ENCODE measurements at places on chromosomes 7 and 10.

- DNase-seq = no peak
Observed at GRCh38 chr10:58291538-58292174, 22.7 kb downstream of the CISD1 start.

- DNase-seq = no peak
Observed at GRCh38 chr7:92645114-92646061, 55.2 kb upstream of the FAM133B start.

DNA sequence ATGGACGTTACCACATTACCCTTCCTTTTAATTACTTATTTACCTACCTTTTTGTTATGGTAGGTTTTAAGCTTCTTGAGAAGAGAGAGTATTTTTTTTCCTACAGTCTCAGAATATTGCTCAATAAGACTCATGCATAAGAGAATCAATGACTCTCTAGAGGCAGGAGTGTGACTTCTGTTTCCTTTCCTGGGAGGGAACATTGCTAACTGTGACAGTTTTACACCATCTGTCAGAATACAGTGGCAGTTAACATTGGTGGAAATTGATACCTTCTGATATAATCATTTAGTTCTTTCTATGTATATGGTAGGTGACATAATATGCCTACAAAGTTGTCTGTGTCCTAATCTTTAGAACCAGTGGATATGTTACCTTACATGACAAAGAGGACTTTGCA, 348.7 kb upstream of the POT1 start:
- DNase-seq = no peak

- DNase-seq = no peak
Observed at GRCh38 chr7:26454180-26454579, 162.5 kb downstream of the SNX10 start.

- DNase-seq = no peak
Observed at GRCh38 chr10:45653454-45653853, 19.1 kb downstream of the ZFAND4 start.

GRCh38 chr7:138926241-138926612, 55.0 kb downstream of the KIAA1549 start:
- DNase-seq = no peak

DNA sequence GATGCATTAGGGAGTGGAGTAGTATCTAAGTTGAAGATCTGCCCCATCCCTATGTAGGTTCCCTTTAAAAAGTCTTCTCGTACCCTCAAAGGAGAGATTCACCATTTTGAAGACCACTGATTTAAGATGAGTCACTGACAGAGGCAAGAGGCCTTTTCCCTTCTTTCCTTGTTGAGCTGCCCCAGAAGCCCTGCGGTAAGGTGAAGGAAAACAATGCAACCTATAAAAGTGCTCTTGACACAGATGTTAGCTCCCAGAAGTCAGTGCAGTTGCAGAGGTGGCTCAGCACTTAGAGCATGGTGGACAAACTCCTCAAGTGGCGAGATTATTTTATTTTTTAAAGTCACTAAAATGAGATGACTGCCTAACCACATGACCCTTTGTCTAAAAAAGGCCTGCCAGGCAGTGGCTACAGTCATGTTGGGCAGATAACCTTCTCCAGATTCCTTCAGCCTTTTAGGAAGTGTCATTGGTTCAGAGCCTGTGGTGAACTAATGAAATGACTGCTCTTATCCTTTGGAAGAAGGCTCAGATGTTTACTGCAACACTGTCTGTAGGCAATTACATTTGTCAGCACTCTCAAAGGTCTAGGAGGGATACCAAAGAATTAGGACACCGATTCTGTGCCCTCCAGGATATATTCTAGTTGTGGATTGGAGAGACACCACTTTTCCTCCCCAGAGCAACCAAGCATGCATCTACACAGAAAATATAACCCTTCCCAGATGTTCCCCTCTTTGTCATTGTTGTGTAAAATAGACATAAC, 88.7 kb downstream of the ARID5B start:
- DNase-seq = no peak

DNA sequence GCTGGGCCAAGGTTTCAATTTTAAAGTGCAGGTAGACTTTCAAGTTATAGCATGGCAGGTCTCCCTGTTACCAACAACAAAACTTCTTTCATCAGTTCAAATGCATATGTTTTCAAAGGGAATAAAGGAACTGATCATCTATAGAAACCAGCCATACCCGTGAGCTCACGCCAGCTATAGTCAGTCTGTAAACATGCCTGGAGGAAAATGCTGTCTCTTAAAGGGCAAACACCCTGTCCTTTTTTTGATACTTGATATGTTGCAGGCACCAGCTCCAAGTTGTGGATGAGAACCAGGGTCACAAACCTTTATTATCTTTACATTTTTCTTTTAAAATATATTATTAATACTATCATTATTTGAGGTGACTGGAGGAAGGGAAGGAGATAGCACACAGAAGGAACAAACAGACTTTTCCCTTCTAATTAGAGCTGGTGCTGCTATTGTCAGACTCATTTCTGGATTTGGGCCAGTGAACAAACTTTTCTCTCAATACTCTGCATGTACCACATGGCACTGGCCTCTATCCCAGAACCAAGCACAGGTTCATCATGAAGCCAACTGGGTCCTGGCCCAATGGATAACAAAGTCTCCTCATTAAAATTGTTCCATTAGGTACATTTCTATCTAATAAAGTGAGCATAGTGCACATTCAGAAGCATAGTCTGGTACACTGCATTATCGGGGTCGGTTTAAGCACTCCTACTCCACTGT, 1102.4 kb downstream of the SORCS3 start:
- DNase-seq = no peak

DNA sequence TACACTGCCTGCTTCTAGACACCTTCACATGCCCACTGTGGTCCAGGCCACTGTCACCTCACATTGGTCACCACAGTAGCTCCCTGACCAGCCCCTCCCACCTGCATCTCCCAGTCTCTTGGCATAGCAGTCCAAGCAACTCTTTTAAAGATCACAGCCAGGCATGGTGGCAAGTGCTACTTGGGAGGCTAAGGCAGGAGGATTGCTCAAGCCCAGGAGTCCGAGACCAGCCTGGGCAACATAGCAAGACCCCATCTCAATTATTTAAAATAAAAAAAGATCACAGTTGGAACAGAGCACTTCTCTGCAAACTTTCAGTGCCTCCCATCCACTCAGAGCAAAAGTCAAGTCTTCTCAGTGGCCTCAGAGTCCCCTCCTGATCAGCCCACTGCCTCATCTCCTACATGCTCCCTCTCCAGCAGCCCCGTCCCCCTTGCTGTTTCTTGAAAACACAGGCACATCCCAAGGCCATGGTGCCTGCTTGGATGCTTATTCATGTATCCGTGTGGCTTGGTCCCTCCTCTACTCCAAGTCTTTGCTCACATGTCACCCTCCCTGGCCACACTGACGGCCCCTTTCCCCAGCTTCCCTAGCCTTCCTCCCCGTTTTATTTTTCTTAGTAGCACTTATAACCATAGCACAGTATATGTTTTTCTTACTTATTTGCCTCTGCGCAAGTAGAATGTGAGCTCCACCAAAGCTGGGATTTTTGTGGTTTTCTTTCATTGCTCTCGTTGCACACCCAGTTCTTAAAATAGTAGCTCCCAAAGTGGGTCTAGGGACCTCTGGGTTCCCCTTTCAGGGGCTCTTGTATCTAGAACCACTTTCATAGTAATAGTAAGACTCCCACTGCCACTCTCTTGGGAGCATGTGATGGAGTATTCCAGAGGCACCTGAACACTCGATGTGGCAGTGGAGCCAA, 19.5 kb downstream of the TSPAN15 start:
- no peak for DNase-seq

Measured in stimulated activated CD4-positive, alpha-beta T cell treated with anti-CD3 and anti-CD28 coated beads, Interleukin-15, amount 100 ng/mL, for 48 hours (primary cell).